ENCODE measurements at places on chromosomes 2 and 18. TPM values are rescaled to one million over a fixed set of nuclear protein-coding genes. Genes with fewer than 3 reads are reported as not detected.

Gene CLK1
- total RNA-seq: 32.1 TPM

Gene ZBTB7C
- 0.99 TPM for total RNA-seq

Gene TSHZ1
- 0.69 TPM for total RNA-seq

Gene ZNF516
- 26.7 TPM for total RNA-seq

Gene ALPG
- total RNA-seq: not detected

Gene BCL2
- total RNA-seq: 6.3 TPM

Gene CNOT9
- total RNA-seq: 29.4 TPM

Gene TMEM178A
- 2.9 TPM for total RNA-seq

Measured in renal cortical epithelial cell (primary cell).